ENCODE measurements at places on chromosomes 3 and 15.

DNA sequence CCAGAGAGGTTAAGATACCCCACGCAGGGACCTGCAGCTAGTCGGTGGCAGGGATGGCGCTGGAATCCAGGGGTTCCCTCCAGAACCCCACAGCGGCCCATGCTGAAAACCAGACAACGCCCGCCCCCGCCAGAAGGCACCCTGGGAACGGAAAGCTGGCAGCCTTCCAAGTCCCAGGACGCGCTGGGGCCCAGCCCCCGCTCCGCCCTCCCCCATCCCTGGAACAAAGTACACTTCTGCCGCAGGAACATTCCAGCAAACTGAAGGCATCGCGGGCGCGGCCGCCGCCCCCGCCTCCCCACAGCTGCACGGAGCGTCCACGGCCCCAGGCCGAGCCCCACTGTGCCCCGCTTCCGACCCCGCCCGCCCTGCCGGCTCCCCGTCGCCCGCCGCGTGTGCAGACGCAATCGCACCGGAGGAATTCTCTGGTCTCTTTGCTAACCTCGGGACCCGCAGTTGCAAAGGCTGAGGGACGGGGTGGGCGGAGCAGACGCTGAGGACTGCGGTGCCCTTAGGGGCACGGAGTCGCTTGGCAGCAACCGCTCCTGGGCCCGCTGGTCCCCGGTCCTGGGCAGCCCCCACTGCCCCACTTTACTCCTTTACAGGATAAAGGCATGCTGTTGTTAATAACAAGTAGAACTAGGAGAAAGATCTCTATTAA, 44.8 kb upstream of the RNU6-1 start:
- DNase-seq: peak; percentile 94

GRCh38 chr15:89400116-89400781, 65.6 kb upstream of the POLG start:
- no peak for DNase-seq

GRCh38 chr3:123111640-123112039, 44.8 kb downstream of the PDIA5 start:
- DNase-seq: no peak

DNA sequence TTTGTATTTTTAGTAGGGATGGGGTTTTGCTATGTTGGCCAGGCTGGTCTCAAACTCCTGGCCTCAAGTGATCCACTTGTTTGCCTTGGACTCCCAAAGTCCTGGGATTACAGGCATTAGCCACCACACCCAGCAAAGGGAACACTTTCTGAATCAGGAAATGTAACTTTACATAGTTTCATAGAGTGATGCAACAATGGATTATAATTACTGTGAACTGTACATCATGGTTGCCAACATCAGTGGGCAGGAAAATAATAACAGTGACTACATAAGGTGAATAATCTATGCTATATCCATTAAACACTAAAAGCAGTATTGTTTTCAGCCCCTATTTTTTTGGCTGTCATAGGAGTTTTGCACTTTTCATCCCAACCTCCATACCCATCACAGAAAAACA, 5.0 kb upstream of the KPNA1 start:
- DNase-seq: no peak

- no peak for DNase-seq
Measured at GRCh38 chr15:71103102-71103676, 12.1 kb upstream of the THSD4 start.

DNA sequence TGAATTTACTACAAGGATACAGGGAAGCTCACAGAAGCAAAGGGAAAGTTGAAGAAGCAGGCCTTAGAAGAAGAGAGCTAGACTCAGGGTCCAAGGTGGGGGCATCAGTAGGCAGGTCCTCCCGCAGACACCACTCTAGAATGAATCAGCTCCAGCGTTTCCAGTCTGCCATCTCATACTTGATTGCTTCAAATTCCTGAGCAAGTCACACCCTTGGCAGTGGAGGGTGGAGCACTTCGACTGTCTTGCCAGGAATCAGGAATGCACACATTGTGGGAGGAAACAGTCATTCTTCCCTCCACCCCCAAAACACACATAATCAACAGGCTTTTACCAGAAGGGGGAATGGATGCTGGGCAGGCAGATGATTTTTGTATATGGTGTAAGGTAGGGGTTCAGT, 78.5 kb downstream of the CHCHD6 start:
- DNase-seq: peak; percentile 71

- DNase-seq: no peak
Measured at GRCh38 chr3:78283994-78284393, 1244.1 kb downstream of the ROBO2 start.

DNA sequence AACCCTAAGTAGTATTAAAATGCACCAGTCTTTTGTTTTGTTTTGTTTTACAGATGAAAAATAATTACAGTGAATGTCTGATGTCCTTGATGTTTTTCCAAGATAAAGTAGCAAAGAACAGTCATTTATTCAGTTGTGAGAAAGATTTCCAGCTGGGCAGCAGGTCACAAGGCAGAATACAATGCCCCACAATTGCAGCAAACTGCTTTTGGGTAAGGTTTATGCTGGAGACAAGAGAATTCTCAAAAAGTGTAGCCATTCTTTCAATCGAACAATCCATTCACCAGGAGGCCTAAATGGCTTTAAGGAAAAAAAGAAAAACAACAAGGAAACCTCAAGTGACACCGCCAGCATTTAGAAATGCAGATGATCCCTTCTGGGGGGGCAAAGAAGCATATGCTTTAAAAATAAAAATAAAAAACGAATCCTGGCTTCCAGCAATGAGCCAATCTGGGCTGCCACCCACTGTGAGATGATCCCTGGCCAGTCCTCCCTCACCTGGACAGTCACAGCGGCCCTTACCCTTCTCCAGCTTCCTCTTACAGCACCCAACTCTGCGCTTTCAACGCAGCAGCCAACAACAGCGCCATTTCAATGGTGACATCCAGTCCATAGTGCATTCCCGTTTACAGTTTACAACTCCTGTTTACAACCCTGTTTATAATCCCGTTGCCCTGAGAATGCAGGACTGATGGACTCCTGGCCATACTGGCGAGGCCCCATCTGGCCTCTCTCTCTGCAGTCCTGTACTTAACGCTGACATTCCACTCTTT, 25.7 kb upstream of the WNT5A start:
- no peak for DNase-seq

DNA sequence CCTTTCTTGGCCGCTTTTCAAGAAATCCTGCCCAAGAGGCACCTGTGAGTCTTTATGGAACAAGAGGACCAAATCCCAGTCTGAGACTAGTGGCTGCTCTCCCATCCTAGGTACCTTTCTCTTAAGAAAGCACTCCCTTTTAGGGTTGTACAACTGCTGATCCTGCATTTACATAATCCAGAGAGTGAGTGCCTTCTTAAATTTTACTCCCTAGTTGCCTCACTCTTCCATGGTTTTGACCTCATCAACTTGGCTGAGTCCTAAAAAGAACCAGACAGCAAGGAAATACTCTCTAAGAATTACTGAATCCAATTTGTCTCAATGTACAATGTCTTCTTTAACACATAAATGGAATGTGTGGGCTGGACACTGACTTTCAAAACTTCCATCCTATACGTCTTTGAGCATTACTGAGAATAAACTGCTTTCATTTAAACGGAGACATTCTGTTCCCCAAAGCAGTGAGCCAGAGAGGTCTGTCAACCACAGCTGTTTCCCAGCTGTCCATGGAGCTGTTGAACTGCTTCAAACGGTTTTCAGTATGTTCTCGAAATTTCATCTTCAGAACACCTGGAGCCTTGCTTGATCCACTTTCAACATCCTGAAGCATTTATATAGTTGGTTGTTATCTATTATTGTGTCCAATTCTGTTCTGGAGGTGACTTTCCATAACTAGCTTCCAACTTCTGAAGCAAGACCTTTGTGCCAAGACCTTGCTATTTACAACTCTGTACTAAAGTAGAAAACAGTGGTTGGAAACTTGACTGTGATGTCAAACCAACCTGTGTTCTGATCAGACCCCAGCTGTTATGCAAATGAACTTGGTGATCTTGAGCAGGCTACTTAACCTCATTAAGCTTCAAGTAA, 179.1 kb downstream of the SLC9A9 start:
- no peak for DNase-seq

Data from colonic mucosa (tissue), 4 donors.